ENCODE measurements at places on chromosomes 6 and 20.

GRCh38 chr6:30743099-30744053 is 889 bp upstream of the FLOT1 start:
- DNase-seq = no peak

- DNase-seq = no peak
These were observed 35.9 kb downstream of the RIPOR3 start for GRCh38 chr20:50655311-50655880.

DNA sequence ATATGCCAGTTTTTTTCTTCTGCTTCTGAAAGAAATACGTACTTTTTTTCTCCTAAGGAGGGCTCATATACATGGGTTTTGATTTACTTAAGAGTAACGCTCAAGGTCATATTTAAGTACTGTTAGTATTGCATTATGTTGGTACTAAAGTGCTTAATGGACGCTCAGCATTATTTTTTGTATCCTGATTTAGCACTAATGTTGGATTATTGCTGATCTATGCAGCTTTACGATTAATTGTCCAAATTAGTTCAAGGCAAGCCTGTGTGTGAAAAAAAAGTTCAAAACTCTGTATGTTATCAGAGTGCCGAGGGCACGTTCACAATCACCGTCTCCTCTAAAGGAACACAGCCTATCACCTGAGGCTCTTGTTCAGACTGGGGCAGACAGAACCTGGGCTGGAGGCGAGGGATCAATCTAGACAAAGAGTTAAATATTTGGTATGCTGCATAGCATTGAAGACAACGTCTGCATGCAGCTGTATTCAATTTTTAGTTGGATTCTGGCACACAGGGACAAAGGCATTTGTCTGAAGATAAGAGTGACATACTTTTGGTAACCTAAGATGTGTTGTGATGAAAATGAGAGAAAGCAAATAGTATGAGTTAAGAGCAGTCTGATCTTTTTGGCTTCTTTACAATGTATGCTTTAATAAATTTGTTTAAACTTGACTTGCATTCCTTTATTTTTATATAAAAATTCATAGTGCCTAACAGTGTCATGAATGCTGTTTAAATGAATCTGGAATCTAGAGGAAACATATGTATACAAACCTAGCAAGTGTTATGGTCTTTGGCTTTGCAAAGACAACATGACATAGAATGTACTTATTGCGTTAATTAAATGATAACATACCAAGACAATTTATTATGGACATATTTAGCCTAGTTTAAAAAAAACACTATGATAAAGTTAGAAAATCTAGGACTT is 341.2 kb downstream of the SAMD5 start:
- no peak for DNase-seq

- DNase-seq = no peak
These were observed 69.6 kb downstream of the SSR1 start for GRCh38 chr6:7243179-7243981.

Data from activated T-helper 1 cell treated with anti-CD3 and anti-CD28 coated beads, Interleukin-2, amount 50 U/mL, for 16 hours (primary cell).